Left lung (tissue), 14 donors: ENCODE measurements at places on chromosomes 2 and 18. TPM values are rescaled to one million over a fixed set of nuclear protein-coding genes. Genes with fewer than 3 reads are reported as not detected.

- peak; percentile 84 for DNase-seq
These were observed 4.2 kb downstream of the SFT2D3 start for GRCh38 chr2:127705391-127706065.

- DNase-seq = no peak
These were observed 139.5 kb downstream of the RIF1 start for GRCh38 chr2:151549191-151549590.

DNA sequence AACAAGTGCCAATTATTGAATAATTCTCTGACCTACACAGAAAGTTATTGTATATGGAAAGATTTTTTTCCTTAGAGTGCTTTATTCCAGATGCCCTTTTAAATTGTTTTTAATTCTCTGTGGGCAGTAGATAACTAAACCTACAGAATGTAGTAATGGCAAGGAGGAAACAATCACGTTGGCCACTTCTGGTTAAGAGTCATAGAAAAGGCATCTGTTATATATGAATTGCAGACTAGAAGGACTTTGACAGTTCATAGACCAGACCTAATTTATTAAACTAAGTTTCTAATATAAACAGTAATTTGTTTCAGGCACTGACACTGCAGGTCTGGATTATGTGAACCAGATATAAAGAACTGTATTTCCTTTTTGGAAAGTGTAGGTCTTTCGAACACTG lies 607.5 kb downstream of the PLCL1 start:
- DNase-seq = no peak

DNA sequence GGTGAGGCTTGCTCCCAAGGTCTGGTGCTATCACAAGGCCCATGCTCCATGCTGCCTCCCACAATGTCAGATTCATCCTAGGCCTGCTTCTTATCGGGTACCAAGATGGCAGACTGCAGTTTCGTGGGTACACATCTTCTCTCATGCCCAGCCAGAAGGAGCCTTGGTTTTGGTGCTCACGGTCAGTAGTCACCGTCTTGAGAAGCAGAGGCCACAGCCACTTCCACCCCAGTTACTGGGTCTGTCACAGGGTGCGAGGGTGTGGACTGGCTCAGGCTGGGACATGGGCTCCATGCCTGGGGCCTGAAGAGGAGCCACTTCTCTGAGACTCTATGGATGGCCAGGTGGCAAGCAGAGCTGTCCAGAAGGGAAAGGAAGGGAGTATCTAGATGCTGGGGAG lies 178.8 kb upstream of the HS6ST1 start:
- no peak for DNase-seq

- no peak for DNase-seq
These were observed 806.8 kb downstream of the PLCL1 start for GRCh38 chr2:198611201-198611600.

Gene KIF1A
- total RNA-seq = 0.42 TPM

GRCh38 chr2:201084863-201085262 lies 13.1 kb downstream of the NDUFB3 start:
- no peak for DNase-seq

Gene CNTNAP5
- not detected for total RNA-seq

DNA sequence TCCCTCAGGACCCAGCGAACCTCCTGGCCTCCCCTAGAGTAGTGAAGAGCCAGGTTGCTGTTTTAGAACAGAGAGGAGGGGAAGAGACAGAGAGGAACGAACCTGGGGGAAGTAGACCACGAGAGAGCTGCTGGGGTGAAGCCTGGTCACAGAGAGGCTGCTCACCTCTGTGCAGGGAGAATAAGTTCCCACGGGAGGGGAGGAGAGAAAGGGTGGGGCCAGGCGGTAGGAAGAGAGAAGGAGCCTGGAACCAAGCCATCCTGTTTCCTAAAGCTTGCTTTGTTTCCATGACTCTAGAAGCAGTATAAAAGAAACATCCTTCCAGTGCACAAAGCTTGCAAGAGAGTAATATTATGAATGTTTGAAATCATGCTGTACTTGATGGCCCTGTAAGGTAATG lies 147.9 kb downstream of the MYT1L start:
- DNase-seq = no peak

- no peak for DNase-seq
These were observed 125.9 kb upstream of the MYCN start for GRCh38 chr2:15814403-15814802.

Gene CTAGE1
- not detected for total RNA-seq

DNA sequence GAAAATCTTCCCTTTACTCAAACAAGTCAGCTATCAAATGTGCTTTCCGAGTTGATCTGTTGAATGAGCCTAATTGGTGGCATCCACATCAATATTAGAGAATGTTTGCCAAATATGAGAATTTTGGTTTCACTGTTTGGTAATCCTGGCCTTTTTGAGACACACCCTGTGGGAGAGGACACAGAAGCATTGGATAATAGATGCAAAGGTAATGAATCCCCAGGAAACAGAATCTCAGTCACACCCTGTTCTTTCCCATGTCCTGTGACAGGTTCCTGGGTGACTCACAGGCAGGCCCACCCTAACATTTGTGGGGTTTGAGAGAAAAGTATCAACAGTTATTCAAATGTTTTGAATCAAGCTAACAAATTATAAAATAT lies 99.8 kb upstream of the PELI1 start:
- DNase-seq = no peak

Gene TRIM43
- total RNA-seq = not detected

GRCh38 chr2:214740867-214741395 lies 68.6 kb downstream of the BARD1 start:
- DNase-seq = no peak

GRCh38 chr2:65026704-65027464 lies 29.3 kb upstream of the CEP68 start:
- no peak for DNase-seq

DNA sequence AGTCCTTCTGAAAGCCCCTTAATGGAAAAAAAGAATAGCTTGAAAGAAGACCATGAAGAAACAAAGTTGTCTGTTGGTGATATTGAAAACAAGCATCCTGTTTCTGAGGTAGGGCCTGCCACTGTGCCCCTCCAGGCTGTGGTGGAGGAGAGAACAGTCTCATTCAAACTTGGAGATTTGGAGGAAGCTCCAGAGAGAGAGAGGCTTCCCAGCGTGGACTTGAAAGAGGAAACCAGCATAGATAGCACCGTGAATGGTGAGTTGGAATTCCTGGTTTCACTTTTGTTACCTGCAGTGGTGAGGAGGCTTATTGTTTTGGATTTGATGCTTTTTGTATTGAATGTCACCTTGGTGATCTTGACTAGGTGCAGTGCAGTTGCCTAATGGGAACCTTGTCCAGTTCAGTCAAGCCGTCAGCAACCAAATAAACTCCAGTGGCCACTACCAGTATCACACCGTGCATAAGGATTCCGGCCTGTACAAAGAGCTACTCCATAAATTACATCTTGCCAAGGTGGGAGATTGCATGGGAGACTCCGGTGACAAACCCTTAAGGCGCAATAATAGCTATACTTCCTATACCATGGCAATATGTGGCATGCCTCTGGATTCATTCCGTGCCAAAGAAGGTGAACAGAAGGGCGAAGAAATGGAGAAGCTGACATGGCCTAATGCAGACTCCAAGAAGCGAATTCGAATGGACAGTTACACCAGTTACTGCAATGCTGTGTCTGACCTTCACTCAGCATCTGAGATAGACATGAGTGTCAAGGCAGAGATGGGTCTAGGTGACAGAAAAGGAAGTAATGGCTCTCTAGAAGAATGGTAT lies 13.3 kb downstream of the SLC20A1 start:
- DNase-seq = no peak

Gene GMPPA
- total RNA-seq = 50.1 TPM

DNA sequence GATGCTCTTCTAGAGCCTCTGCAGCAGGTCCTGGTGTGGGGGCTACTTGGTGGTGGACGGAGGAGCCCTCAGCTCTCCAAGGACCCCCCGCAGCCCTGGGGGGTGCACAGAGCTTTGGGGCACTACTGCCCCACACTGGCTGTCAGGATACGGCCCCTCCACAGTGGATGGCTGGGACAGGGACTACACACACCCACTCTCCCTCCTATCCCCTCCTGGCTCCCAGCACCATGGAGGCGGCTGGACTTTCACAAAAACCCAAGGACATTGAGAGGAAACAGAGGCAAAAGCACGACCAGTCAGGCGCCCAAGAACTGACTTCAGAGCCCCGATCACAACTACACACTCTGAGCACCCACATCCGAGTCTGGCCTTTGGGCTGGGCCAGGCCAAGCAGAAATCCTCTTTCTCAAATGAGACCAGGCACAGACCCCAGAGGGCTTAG lies 12.6 kb downstream of the GPR35 start:
- no peak for DNase-seq

GRCh38 chr2:28616396-28616999 lies 120.6 kb downstream of the PLB1 start:
- no peak for DNase-seq

DNA sequence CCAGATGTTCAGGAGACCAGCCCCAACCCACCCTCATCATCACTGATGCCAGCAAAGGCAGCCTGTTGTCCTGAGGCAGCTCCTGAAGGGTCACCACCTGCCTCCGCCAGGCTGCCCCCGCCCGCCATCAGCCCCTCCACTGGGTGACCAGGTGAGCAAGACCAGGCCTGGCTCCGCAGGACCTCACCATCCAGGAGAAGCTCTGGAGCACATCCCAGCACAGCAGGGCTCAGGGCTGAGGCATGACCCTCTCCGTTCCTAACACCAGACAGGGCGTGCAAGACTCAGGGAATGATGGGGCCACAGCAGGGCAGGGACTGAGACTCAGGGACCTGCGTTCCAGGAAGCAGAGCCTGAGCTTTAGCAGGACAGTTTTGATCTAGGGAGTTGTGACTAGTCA lies 218.8 kb upstream of the RAB6C start:
- no peak for DNase-seq

- no peak for DNase-seq
These were observed 264.2 kb upstream of the EPAS1 start for GRCh38 chr2:46032996-46033395.

- no peak for DNase-seq
These were observed 18.7 kb upstream of the TFCP2L1 start for GRCh38 chr2:121303531-121304263.

Gene ADGRF3
- total RNA-seq = 0.08 TPM

Gene HNMT
- 53.0 TPM for total RNA-seq

DNA sequence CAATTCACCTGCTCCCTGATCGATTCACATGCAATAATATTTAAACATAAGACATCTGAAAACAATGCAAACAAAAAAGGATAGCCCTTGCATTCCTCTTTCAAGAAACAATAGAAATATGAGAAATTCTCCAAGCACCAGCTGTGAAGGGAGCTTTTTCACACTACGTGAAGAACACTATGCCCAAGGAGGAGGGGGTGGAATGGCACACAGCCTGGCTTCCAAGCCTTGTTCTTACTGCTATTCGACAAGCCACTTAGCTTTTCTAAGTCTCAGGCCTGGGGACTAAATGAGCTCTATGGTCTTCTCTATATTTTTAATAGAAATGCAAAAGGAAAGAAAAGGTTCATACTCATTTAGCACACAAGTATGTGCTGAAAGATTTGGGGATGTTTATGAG lies 92.2 kb upstream of the CHRNA1 start:
- DNase-seq = no peak

GRCh38 chr2:209277444-209277843 lies 146.4 kb upstream of the MAP2 start:
- DNase-seq = no peak

Gene FN1
- total RNA-seq = 1,862 TPM

- DNase-seq = peak; percentile 51
These were observed 87.8 kb downstream of the LYPD1 start for GRCh38 chr2:132581991-132582738.

Gene ANKRD30BL
- not detected for total RNA-seq

Gene ARID5A
- total RNA-seq = 17.4 TPM

- no peak for DNase-seq
These were observed 739.5 kb downstream of the SOCS6 start for GRCh38 chr18:71028285-71028762.

- DNase-seq = no peak
These were observed 57.9 kb downstream of the LYPD6 start for GRCh38 chr2:149388120-149388816.

DNA sequence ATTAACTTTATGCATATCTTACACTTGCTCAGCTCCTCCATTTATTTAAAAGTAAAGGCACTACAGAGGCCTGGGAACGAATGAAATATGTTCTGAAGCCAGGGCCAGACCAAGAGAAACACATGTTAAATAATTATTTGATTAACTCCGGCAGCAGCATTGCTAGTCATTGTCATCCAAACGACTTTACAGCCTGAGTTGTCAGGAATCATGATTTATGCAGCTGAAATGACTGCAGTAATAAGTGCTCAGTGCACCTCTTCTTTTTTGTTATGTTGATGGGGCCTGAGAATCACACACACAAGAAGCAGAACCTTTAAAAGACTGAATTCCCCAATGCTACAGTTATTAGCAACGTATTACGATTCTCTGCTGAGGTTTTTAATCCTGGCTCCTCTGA lies 58.9 kb downstream of the EPHA4 start:
- no peak for DNase-seq

Gene PLB1
- 3.6 TPM for total RNA-seq

DNA sequence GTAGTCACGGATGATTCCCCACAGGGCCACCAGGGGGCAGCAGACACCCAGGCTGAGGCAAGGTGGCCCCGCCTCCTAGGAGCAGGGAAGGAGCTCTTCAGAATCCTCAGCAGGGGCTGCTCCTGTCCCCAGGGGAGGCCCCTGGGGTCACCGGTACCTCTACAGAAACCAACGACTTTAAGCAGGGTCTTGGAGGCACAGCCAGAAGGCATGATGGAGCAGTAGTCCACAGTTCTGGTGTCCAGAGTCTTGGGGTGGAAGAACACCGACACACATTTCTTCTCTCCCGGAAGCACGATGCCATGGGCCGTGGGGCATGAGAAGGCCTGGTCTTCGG lies 11.5 kb downstream of the CFAP65 start:
- peak; percentile 95 for DNase-seq

- DNase-seq = no peak
These were observed 2036.2 kb upstream of the PIK3C3 start for GRCh38 chr18:39918847-39919246.

Gene MBD2
- 63.5 TPM for total RNA-seq
